T1000 (cell line): ENCODE measurements at places on chromosomes 3 and 15.

DNA sequence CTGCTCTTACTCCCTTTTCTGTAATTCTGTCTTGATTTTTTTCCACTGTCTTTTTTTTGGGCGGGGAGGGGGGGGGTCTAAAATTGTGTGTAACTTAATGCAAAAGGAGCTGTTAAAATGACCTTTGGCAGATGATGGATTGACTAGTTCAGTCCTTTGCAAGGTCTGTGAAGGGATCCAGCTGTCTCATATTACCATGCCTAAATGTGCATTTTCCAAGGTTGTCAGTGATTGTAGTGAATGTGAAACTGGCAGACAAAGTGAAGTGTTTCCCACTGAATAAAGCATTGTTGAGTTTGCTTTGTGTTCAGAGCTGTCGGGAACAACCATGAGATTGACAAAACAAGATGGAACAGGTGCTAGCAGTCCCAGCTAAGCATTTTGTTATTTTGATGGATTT is 110.1 kb upstream of the SKOR1 start:
- no peak for DNase-seq

- DNase-seq, result no peak
These were observed 46.2 kb downstream of the OSBPL10 start for GRCh38 chr3:31934866-31935265.

GRCh38 chr15:38294126-38294525 is 41.5 kb downstream of the SPRED1 start:
- no peak for DNase-seq

- DNase-seq, result no peak
These were observed 12.8 kb downstream of the GABRA5 start for GRCh38 chr15:26879706-26880105.

- DNase-seq, result no peak
These were observed 265.7 kb downstream of the DIPK2A start for GRCh38 chr3:144237351-144237750.

GRCh38 chr3:7947930-7948329 is 553.7 kb upstream of the LMCD1 start:
- no peak for DNase-seq

- no peak for DNase-seq
These were observed 1.9 kb upstream of the SPPL2A start for GRCh38 chr15:50767332-50767861.

GRCh38 chr3:131224886-131225550 is 156.6 kb upstream of the NUDT16 start:
- DNase-seq, result no peak

DNA sequence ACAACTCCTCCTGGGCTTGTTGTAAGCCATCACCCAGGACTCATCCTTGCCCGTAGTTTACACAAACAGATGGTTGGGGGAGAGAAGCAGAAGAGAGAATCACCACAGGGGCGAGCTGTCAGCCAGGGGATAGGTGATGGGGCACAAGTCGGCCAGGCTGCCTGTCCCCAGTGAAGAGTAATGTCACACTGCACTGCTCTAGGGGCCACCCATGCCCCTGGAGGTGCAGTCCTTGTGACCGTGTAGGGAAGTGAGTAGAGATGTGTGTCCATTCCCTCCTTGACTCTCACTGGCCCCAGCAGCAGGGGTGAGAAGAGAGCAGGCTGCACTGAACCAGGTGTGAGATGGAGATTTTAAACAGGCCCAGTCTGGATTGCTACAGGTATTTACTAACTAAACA is 17.1 kb upstream of the PRSS50 start:
- DNase-seq, result no peak

DNA sequence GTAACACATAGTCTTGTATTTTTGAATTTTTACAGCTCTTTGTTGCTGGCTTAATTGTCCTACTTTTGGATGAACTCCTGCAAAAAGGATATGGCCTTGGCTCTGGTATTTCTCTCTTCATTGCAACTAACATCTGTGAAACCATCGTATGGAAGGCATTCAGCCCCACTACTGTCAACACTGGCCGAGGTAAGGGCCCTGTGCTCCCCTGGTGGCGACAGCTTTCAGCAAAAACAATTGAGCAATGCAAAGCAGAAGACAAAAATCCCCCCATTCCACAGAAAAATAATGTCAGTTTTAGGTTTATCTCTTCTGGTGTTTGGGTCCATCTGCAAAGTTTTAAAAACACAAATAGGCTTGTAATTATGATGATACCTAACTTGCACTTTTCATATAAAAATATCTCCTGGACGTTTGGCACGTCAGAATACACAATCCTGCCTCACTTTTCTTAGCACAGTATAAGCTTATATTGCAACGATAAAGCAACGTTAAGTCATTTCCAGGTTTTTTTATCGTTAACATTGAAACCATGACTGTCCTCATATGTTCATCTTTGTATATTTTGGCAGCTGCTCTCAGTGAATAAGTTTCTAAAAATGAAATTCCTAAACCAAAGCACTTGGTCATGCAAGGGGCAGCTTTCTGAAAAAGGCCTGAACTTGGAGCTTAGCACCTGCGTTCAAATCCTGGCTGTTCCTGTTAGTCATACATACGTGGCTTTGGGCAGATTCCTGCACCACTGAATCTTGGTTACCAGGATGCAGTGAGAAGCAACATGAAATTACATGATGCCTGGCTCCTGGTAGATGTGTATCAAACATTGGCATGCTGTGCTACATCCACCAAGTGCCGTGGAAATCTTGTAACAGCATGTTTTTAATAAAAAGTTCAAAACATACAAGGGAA is 8.5 kb downstream of the SEC61A1 start:
- peak; percentile 28 for DNase-seq

DNA sequence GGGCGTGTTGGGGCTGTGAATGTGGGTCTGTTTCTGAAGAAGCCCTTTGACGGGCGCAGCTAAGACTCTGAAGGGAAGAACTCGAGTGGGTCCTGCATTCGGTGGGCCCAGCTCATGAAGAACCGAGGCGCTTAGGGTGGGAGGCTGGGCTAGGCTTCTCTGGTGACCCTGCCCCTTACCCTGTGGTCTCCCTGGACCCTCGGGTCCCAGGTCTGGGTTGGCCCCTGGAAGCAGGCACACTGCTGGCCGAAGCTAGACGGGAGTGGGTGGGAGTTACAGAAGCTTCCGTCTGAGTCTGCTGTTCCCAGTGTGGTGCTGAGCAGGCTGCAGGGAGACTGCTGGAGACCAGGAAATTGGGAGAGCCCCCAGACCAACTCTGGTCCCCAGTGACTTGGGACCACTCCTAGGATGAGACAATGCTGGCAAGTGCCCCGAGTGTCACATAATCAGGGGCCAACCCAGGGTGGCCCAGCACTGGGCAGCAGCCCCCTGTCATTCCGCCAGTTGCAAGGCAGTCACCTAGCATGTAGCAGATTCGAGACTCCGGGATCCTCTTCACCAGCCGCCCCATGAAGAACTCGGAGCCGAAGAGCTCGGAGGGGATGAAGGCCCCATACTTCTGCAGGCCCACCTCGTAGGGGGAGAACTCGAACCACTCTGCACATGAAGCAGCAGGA is 16.7 kb upstream of the EHD4 start:
- DNase-seq, result no peak

DNA sequence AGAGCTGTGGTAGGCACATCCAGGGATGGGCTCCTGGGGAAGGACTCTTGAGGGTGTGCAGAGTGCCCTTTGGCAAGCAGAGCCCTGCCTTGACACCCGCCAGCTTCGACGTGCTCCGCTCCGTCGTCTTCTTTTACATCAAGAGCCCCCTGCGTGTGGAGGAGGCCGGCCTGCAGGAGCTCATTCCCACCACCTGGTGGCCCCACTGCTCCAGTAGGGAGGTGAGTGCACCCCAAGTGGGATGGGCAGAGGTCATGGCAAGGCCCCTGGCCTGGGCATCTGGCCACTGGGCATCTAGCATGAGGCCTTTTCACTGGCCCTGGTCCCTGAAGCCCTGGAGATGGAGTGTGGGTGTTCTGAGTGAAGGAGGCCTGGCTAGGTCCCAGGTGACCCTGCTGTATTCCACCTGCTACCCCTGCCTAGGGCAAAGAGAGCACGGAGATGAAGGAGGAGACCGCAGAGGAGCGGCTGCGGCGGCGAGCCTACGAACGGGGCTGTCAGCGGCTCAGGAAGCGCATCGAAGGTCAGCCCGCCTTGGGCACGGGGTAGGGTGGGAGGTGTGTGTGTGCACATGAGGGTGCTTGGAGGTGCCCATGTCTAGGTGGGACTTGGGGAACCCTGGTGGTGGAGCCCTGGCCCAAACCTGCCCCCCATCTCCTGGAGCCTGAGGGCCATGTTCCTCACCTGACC is 12.2 kb downstream of the RNF123 start:
- DNase-seq, result no peak

DNA sequence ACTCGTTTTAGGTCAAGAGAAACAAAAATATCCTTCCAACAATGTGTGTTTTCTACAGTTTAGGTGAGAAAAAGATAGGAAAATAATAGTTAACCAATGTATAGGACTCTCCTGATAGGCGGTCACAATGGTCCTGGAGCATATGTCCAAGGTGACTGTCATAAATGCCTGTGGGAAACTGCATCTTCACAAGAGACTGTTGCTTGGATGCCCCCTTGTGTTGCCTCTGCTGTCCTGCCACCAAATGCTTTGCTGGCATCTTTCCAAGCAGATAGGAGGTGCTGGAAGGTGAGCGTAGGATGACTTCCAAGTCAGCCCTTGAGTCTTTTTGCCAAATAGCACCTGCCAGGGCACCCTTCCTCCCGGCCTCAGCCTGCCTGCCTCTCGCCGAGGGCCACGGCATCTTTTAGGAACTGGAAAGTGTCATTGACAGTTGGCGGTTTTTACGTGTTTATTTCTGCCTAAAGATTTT is 24.1 kb upstream of the SACM1L start:
- no peak for DNase-seq

GRCh38 chr3:64388886-64389285 is 163.6 kb upstream of the PRICKLE2 start:
- no peak for DNase-seq

- DNase-seq, result no peak
These were observed 325.9 kb upstream of the CBLB start for GRCh38 chr3:106194726-106195125.

- DNase-seq, result no peak
These were observed 23.7 kb downstream of the RORA start for GRCh38 chr15:61205346-61205921.

GRCh38 chr3:5567113-5567512 is 379.6 kb downstream of the EDEM1 start:
- DNase-seq, result no peak

DNA sequence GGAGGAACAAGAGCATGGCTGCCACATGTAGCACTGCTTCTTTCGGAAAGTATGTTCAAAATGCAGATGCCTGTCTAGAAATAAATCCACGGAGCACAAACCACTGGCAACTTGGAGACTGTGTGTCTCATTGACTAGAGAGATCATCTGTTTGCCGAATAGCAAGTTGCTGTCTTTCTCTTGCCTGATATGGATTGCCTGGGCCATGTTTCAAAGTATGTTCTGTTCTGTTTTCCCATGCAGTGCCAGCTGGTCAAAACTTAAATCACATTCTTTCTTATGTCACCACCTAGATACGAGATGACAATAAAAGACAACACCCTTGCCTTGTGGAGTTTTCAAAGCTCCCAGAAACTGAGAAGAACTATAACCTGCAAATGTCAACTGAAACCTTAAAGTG is 318.9 kb downstream of the RYR3 start:
- DNase-seq, result no peak

DNA sequence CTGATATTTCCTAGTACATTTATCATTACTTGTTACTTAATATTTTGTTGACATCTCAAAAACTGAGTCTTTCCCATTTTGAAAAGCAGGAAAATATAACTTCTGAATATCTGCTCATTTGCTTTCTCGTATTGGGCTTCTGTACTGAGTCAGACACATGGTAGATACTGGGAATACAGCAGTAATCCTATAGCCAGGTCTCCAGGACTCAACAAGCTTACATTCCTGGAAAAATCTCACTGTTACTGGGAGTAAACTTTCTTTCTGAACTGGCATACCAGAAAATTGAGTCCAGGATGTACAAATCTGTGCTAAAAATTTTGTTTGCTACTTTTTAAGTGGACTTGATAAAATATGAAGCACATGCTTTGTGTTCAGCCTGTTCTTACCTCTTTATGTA is 240.4 kb downstream of the RBMS3 start:
- DNase-seq, result no peak

DNA sequence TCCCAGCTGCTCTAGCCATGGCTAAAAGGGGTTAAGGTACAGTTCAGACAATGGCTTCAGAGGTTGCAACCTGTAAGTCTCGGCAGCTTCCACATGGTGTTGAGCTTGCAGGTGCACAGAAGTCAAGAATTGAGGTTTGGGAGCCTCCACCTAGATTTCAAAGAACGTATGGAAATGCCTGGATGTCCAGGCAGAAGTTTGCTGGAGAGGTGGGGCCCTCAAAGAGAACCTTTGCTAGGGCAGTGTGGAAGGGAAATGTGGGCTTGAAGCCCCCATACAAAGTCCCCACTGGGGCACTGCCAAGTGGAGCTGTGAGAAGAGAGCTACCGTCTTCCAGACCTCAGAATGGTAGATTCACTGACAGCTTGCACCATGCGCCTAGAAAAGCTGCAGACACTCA is 73.7 kb downstream of the STT3B start:
- DNase-seq, result no peak

DNA sequence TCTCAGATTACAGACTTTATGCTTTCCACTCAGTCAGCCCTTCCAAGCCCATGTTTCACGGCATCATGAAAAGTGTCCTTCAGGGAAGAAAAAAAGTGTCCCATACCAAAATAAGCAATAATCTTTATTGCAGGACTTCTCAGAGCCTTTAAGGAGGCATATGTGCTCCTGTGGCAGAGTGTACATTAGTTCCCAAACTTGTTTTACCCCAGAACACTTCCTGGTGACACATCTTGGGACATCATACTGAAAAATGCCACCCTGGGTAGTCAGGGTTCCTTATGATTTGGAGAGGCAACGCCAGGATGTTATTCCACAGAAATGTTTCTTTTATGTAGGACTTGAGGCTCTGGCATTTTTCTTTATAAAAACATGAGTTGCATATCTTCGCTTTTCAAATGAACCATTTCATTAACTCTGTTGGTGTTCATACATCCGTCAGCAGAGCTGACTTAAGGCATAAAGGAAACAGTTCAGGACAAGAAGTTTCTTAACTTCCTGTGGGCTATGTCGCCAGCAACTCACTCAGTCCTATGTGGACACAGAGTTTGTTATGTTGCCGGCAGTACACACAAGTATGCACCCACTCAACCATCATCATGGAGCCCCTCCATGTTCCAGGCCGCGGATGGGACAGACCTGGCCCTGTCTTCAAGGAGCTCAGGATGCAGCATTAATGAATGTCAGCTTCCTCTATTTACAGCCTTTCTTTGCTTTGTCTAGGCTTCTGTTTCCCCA is 63.8 kb downstream of the CASR start:
- DNase-seq, result no peak

GRCh38 chr3:80263260-80263659 is 495.5 kb upstream of the ROBO1 start:
- no peak for DNase-seq

DNA sequence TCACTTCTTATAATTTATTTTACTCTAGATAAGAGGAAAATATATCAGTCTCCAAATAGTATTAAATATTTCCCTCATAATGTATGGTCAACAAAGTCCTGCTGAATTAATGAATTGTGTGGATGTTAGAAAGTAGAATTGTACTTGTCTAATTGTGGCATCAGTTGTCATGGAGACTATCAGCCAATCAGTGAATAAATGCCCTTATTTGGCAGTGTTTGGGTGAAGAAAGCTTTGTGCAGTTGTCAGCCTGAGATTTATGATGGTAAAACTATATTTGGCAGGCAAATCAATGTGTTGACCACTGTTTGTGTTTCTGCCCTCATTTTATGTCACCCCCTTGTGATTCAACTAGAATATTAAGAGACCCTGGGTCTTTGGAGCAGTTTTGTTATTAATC is 293.6 kb upstream of the MDFIC2 start:
- no peak for DNase-seq
